ENCODE measurements at places on chromosomes 4 and X.

- DNase-seq, result no peak
Measured at GRCh38 chrX:150088042-150088441, 149.8 kb upstream of the EOLA2 start.

- DNase-seq, result no peak
Measured at GRCh38 chr4:104429150-104429741, 65.4 kb downstream of the CXXC4 start.

- DNase-seq, result no peak
Measured at GRCh38 chr4:91064157-91064853, 937.1 kb downstream of the CCSER1 start.

DNA sequence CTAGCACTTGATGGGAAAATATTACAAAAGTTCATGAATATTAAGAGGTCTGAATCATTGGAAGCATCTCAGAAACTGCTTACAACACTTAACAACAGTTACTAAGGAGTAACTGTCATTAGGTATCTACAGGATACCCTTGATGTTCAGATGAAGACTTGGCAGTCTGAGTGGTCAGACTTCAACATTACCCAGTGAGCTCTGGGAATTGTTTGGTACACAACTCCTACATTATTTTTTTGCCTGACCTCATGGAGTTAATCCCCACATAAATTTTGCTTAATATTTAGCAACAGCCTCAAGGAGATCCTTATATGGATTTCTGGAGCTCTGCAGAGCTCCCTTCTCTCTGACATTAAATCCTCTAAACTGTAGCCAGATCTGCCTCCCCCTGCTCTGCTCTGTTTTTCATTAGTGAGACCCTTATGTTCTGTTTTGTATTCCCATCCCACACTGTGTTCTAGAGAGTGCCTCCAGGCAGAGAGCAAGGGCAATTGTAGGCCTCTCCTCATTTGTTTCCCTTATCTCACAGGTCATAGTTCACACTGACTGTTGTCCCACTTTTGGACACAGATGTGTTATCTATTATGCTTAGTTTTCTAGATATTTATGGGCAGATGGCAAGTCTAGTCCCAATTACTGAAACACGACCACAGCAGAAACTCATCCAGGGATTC, 368.8 kb downstream of the GASK1B start:
- no peak for DNase-seq

DNA sequence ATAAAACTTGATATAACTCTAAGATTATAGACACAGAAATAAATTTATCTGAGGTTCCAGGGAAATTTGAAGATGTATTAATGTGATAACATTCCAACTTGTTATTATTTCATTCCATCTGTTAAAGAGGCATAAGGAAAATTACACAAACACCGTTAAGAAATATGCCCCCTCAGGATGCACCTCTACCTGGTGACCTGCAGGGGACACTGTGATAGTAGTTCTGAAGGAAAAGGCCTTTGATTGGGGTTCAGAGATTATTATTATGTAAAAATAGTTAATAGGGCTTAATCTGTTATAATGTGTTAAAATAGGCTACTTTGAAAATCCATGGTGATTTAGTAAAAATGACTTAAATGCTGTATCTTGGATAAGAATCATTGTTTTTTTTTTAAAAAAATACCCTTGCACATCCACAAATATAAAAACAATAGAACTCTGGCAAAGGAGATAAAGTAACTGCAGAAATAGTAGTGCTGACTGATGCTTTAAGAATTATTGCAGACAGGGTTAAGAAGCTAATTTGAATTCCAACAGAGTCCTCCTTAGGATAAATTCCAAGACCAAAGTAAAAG, 6.1 kb upstream of the ABRAXAS1 start:
- no peak for DNase-seq

DNA sequence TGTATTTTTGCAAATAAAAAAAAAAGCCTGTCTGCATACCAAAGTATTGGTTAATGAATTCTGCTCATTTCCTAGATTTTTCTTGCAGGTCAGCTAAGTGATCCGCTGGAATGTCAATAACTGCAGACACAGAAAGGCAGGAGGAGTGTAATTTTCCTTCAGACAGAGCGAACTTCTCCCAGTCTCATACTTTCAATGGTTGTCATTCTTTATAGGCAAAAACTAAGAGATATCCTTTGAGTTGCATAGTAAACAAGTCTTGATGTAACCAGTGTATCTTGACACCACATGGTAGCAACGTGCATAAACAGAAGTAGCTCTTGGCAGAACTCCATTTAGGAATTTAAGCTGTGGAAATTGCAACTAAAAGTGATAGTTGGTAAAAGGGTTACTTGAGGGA, 8.2 kb downstream of the CAPN6 start:
- no peak for DNase-seq

GRCh38 chrX:2756548-2756947, 4.7 kb downstream of the XG start:
- DNase-seq, result no peak

GRCh38 chr4:83259586-83259985, 25.0 kb downstream of the COQ2 start:
- DNase-seq, result no peak

- no peak for DNase-seq
Measured at GRCh38 chr4:144579411-144580030, 66.4 kb upstream of the HHIP start.

DNA sequence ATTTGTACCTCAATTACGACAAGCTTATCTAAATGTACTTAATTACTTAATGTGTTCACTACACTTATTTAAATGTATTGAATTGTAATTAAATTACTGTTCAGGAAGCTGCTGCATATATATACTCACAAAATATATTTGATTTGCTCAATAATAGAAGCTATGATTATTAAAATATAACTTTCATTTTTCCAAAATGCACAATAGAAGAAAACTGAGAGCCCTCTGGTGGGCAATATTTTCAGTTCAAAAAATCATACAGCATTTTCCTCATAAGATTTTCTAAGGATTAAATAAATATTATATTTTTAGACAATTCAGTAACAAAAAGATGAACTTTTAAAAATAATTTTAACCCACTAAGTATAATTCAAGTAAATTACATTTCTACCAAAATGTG, 217.3 kb downstream of the DKK2 start:
- no peak for DNase-seq

GRCh38 chr4:94469221-94469784, 17.6 kb downstream of the PDLIM5 start:
- no peak for DNase-seq

GRCh38 chrX:143781103-143781502, 60.6 kb upstream of the SPANXN2 start:
- no peak for DNase-seq

- DNase-seq, result no peak
Measured at GRCh38 chr4:110620691-110621327, 2.1 kb downstream of the PITX2 start.

GRCh38 chrX:14030174-14030530, 460 bp upstream of the GEMIN8 start:
- no peak for DNase-seq
